ENCODE measurements at places on chromosomes 7 and 10.

DNA sequence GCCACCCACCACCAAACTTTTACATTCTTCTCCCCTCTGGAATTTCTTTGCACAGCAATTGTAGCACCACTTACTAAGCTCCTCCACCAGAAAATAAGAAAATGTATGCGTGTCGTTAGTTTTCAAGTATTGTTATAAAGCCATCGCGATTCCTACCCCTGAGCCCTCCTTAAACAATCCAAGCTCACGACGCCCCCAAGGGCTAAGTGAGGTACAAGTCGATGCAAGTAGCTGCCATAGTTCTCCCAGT is 1.3 kb downstream of the FRAT2 start:
- no peak for DNase-seq

GRCh38 chr7:64877714-64878610 is 25.1 kb upstream of the ZNF273 start:
- no peak for DNase-seq

DNA sequence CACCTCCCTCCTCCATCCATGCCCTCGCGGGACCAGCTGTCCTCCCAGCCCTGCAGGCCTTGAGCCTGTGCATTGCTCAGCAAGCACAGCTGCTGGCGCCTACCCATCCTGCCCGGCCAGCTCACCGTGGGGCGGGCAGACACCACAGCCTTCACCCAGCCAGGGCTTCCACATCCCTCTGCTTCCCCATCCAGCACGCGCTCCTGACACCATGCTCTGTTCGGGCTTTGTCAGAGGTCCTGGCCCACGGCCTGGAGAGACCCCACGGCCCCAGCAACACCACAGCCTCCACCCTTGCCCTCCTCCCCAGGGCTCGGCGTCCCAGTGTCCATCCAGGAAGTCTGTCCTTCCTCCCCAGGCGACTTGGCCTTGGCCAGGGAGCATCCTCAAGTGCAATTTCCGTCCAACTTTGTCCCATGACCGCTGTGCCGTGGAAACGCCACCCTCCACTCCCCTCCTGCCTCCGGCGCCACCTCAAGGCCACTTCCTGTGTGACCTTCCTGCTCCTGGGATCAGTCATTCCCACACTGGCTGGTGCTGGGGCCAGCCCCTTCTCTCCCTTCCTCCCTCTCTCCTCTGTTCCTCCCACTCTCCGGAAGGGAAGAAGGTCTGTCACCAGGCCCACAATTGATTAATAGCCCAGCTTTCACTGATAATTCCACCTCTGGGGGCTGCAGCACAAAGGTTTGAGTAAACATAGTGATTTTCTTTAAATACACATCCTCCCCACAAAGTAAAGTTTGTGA is 71.5 kb upstream of the SMNDC1 start:
- DNase-seq = no peak

GRCh38 chr10:91800182-91800581 is 2.0 kb downstream of the TNKS2 start:
- no peak for DNase-seq

GRCh38 chr7:98319176-98319575 is 37.7 kb downstream of the BRI3 start:
- no peak for DNase-seq
